Suppressor macrophage treated with lipopolysaccharide for 1 hour (primary cell): ENCODE measurements at places on chromosomes 11 and 22.

DNA sequence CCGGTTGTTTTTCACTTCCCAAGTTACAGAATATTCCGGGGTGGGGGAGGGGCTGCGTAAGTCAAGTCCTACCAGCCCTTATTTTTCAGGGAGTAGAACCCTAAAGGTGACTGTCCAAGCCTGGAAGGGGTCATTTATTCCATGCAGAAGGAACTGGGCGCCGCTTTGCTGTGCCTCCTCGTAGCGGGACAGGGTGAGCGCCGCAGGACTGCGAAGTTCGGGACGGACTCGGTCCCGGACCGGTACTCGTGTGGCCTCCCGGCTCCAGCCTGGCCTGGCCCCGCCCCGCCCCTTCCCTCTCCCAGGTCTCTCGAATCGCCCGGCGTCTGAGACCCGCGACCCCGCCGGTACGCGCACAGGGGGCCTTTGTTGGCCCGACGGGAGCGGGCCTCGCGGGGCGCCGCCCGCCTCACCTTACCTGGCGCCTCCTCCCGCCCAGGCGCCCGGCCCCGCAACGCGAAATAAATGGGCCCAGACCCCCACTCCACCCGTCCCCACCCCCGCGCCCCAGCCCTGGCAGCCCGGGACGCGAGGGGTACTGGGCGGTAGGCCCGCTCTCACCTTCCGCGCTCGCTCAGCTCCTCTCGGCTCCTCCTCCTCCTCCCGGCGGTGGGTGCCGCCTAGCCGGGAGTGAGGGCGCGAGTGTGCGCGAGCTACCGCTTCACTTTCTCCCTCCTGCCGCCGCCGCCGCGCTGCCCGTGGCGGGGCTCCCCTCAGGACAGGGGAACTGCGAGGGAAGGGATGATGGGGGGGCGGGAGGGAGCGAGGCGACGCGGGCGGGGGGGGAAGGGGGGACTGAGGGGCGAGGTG, 698 bp downstream of the PAK1 start:
- DNase-seq = peak; percentile 44

DNA sequence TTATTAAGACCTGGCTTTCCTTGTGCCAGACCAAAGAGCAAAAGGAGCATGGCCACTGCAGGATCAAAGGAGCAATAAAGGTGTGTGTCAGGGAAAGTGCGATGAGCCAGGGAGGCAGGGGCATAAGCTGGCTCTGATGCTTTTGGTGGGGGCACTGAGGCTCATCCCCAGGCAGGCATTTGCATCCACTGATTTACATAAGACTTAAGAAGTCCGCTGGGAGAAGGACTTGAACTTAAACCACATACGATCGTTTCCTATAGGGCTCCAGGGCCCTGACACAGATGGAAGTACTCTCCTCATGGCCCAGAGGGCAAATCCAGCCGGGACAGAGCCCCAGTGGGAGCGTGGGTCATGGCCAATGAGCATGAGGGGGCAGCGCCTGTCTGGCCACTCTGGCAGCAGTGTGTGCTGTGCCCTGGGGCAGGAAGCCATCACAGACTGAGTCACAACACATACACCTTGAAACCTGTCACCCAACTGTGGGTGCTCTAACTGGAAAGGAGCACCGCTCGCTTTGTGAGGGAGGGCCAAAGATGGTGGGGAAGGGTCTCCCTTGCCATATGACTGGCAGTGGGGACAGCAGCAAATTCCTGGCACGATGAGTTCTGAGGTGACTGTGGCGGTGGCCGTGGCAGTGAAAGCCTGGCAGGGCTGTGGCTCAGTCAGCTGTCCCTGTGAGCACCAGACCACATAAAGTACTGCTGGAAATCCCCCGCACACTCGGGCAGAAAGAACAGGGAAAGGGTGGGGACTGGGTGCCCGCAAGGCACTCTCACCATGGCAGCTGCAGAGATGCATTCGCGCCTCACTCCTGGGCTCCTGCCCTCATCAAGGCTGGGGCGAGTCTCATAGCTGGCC, 79.4 kb upstream of the LMO1 start:
- DNase-seq = peak; percentile 38

GRCh38 chr11:71962428-71963038, 33.7 kb downstream of the RNF121 start:
- DNase-seq = peak; percentile 48

DNA sequence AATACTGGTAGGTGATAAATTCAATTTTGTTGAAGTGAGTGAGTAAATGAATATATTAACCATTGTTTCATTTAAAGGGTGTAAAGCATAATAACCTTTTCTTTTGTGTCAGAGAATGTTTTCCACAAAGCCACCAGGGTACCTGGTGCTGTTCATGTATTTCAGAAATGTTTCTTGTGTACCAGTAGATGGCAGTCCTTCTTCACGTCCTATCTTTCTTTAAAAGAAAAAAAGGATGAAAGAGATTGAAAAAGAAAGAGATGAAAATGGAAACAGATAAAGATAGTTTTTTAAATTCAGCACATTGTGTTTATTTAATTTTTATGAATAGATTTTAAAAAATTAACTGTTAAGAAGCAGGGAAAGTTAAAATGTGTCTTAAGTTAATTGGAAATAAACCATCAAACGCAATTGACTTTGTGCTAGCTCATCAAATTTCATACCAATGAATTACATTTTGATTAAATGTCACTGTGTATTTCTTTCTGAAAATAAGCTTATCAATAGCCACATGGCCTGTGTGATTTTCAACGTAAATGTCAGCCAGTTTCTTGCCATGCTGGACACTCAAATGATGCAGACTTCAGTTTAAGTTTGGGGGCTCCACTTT, 65.5 kb upstream of the CHORDC1 start:
- peak; percentile 13 for DNase-seq

DNA sequence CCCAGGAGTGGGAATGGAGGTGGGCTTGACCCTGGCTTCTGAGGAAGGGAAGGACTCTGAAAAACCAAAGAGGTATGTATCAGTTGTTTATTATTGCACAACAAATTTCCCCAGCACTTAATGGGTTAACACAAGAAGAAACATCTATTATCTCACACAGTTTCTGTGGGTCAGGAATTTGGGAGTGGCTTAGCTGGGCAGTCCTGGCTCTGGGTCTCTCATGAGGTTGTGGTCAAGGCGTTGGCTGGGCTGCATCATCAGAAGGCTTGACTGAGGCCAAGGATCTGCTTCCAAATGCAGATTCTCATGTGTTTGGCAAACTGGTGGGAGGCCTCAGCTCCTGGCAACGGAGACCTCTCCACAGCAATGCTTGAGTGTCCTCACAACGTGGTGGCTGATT, 17.5 kb upstream of the SMIM38 start:
- no peak for DNase-seq

GRCh38 chr11:60879971-60880588, 12.7 kb downstream of the ZP1 start:
- DNase-seq = no peak

GRCh38 chr11:62444236-62444833, 25.5 kb downstream of the SCGB1A1 start:
- peak; percentile 77 for DNase-seq

DNA sequence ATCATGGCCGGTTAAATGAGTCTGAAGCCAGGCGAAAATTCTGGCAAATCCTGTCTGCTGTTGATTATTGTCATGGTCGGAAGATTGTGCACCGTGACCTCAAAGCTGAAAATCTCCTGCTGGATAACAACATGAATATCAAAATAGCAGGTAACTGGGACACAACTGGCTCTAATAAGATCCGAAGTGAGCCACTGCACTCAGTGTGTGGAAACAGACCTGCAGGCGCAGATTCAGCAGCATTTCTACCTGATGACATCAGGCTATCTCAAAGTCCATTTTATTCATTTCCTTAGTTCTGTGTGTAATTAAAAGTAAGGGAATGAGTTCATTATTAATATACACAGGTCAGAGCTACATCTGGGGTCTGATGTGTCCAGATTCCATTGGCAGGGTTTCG, 78.2 kb downstream of the PPP2R1B start:
- no peak for DNase-seq

GRCh38 chr11:59756845-59757244, 1.7 kb downstream of the STX3 start:
- peak; percentile 24 for DNase-seq

GRCh38 chr11:19874266-19874665, 161.6 kb downstream of the NAV2 start:
- DNase-seq = no peak

DNA sequence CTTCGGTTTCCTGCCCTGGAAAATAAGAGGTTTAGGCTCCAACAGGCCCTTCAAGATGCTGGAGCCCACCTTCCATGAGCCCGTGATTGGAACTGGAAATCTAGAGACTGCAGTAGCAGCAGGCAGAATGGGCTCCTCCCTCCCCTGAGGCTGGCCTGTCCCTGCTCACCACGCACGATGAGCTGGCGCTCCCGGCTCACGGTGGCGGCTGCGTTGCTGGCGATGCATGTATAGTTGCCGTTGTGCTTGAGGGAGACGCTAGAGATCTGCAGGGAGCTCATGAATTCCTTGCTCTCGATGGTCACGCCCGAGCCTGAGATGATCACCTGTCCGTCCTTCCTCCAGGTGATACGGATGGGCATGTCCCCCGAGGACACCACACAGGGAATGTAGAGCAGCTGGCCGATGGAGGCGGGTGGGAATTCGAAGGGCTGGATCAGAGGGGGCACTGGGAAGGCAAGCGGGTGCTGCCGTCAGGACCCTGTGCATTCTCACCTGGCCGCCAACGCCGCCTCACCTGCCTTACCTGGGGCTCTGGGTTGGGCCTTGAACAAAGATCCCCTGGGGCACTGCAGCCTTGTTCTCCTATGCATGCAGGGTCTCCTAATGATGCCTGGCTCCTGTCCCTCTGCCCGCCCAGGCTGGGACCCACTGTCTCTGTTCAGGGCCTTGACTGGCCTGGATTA, 177.8 kb downstream of the CEP164 start:
- no peak for DNase-seq

DNA sequence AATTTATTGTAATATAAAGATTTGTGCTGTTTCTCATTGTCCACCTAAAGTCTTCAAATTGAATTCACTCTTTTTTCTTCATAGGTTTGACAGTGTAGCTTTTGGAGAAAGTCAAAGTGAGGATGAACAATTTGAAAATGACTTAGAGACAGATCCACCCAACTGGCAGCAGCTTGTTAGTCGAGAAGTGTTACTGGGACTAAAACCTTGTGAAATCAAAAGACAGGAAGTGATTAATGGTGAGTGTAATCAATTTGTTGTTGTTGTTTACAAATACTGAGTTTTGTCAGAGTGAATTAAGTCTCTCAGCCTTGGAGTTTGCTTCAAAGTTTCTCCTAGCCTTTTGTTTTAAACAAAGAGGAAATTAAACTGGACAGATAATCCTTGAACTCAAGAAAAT, 53.6 kb upstream of the GRIK4 start:
- DNase-seq = no peak

DNA sequence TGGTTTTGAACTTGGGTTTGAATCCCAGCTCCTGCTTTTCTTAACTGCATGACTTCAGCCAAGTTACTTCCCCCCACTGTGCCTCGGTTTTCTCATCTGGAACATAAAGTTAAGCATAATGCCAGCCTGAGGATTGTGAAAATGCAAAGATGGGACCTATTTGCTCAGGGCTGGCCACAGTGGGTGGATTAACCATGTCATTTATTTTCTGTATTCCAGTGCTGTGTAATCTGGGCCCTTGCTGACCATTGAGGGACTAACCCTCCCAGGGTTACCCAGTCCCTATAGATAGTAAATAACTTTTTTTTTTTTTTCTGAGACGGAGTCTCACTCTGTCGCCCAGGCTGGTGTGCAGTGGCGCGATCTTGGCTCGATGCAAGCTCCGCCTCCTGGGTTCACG, 1.5 kb upstream of the VPREB3 start:
- DNase-seq = no peak

- DNase-seq = no peak
Observed at GRCh38 chr11:92236856-92237255, 12.2 kb downstream of the FAT3 start.
